ENCODE measurements at places on chromosomes 13 and 19.

- no peak for DNase-seq
Observed at GRCh38 chr13:68897331-68897928, 1210.2 kb upstream of the ATXN8OS start.

DNA sequence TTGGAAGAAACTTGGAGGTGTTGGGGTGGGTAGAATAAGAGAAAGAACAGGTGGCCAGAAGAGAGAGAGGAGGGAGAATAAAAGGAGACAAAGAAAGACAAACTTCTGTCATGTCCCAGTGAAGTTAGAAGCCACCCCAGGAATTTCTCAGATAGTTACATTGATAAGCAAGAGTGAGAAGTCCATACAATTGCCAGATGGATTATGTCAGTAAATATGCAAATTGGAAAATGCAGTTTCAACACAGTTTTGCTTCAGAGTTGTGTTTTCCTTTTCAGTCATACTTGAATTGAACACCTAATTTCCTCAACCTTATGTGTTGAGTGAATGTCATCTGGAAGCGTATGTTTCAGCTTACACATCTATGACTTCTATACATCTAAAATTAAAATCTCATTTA, 139.2 kb downstream of the RXFP2 start:
- DNase-seq, result no peak

DNA sequence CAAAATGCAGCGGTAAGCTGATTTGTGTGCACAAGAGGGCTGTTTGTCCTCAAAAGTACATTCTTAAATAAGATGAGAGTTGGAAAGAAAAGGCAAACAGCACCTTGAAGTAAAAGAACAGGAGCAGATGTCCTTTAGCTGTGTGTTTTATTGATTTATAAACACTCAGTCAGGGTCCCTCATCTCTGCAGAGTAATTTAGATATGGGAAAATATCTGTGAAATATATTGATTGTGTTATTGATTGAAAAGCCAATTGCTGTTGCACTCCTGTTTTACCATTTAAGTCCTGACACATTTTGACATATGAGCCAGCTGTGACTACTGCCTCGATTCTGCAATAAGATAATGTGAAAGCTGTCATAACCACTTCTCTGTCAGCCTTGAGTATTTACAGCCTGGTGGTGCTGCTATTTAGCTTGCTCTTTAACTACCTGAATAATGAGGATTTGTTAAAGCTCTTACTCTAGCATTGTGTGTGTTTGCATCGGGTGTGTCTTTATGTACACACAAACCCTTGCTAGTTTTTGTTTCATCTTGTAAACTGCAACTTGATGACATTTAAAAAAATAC, 550.1 kb downstream of the DACH1 start:
- no peak for DNase-seq

DNA sequence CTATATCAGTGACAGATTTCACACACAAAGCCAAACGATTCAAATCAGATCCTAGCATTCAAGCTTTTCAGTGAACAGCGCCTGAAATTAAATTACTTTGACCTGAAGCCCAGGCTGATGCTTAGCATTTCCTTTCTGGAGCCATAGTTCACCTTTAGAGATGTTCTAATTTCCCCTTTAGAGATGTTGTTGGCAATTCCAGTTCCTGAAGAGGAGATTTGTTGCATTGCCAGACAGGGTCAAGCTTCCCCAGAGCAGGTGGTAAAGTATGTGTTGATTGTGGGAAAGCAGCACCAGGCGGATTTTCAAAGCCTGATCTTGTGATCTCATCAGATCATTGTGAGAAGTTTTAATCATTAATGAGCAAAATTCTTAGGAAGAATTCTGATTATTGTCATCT, 609.8 kb upstream of the KLF12 start:
- DNase-seq, result no peak

DNA sequence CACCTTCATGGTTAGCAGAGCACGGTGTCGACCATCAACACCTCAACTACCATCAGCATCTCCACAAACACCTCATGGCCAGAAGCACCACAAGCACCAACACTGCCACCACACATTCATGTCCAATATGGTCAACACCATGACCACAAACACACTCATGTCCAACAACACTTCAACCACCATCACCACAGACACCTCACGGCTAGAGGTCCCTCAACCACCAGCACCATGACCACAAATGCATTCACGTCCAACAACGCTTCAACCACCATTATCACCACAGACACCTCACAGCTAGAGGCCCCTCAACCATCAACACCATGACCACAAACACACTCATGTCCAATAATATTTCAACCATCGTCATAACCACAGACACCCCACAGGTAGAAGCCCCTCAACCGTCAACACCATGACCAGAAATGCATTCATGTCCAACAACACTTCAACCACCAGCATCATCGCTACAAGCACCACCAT, 10.2 kb downstream of the TRAPPC5 start:
- peak; percentile 41 for DNase-seq

GRCh38 chr19:18604820-18605159, 1.8 kb downstream of the CRLF1 start:
- DNase-seq, result no peak

- no peak for DNase-seq
Observed at GRCh38 chr19:33553530-33554310, 32.1 kb upstream of the PEPD start.

DNA sequence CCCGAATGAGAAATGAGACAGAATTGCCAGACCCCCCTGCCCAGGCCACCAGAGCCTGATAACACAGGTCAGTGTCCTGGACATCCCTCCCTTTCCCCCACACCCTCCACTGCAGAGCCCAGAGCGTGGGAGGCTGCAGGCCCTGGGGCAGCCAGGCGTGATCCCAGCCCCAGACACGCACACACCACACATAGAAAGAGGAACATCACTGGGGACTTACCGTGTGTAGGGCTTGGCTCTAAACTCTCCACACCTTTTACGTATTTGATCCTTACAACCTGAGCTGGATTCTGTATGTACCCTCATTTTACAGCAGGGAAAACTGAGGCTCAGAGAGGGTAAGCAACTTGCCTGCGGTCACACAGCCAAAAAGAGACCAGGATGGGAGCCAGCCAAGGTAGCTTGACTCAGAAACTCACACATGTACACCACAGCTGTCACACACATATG, 334 bp upstream of the ANGPTL6 start:
- DNase-seq, result peak; percentile 72

GRCh38 chr13:100941377-100942368, 267.1 kb upstream of the TMTC4 start:
- no peak for DNase-seq

DNA sequence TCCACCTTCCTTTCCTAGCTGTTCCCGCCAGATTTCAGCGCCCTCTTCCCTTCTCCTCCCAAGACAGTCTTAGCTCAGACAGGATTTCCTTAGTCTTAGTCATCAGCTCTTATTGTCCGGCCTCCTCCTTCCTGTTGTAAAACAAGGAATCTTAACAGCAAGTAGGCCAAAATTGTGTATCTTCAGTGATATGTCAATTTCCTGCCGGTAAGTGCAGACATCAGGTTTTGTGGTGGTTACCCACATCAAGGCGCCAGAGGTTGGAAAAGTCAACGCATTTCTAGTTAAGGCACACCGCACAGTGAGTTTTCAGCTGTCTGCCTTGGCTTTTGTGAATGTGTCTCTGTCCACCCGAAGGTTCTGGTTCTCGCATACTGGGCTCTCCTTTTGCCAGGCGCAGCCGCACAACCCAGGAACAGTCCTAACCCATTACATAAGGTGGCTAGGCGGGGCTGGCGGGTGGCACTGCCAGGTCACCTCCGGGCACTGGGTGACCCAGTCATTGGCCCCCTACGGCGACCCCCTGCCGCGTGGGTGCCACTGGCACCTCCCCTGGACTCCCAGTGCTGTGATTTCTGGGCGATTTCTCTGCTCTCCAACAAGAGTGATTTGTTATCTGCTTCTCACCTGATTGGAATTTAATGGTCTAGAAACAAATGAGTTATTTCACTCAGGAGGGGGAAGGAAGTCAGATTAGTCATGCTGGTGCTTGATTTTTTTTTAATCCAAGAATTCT, 12.9 kb downstream of the COL4A2 start:
- no peak for DNase-seq

DNA sequence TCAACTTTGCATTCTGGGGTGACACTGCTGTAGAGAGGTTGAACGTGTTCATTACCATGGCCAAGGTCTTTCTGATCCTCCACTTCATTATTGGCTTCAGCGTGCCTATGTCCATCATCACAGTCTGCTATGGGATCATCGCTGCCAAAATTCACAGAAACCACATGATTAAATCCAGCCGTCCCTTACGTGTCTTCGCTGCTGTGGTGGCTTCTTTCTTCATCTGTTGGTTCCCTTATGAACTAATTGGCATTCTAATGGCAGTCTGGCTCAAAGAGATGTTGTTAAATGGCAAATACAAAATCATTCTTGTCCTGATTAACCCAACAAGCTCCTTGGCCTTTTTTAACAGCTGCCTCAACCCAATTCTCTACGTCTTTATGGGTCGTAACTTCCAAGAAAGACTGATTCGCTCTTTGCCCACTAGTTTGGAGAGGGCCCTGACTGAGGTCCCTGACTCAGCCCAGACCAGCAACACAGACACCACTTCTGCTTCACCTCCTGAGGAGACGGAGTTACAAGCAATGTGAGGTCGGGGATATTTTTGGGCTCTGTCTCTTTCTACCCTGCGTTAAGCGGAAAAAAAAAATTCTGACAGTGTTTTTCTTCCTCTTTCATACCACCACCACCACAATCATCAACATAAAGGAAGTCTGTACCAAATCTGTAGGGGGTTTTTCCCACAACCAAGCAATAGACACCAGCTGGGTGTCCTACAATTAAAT, 29.5 kb downstream of the FPR3 start:
- peak; percentile 66 for DNase-seq

- no peak for DNase-seq
Observed at GRCh38 chr19:31863122-31863521, 482.3 kb upstream of the ZNF507 start.

All from CD4-positive, alpha-beta T cell treated with Interleukin-15 for 1 hour (primary cell).